ENCODE measurements at places on chromosomes 6 and 20. TPM values are rescaled to one million over a fixed set of nuclear protein-coding genes. Genes with fewer than 3 reads are reported as not detected.

DNA sequence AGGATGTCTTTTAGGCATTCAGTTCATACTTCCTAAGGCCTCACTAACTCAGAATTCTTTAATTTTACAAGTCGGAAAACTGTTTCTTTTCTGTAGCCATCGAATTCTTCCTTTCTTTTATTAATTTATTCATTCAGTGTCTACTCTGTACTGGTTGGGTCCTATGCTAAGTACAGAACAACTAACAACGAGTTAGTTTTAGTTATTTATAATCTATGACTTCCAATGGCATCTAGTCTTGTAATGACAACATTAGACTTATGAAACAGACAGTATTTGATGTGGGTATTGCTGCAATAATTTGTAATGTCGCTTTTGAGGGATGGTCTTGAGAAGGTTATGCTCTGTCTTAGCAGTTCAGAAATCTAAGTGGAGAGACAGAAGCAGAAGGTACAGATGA is 55.3 kb upstream of the TINAG start:
- DNase-seq: no peak

Gene TBX18
- total RNA-seq: 26.8 TPM

DNA sequence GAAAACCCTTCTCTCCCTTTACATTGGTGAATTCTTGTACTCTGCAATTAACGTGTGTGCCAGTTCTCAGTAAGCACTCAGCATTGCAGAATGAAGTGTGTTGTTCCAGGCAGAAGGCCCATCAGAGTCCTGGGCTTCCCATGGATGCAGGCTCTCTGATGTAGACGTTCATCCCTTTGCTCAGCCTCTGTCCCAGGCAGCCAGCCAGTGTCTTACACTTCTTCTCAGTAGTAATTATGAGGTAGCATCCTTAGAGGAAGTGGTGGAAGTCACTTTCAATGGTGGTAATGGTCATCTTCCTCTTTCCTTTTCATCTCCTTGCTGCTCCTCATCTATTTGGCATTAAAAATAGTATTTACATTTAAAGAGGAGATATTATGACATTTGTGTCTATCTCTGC is 66.7 kb upstream of the FYN start:
- DNase-seq: no peak

- no peak for DNase-seq
These were observed 77.2 kb downstream of the LY86 start for GRCh38 chr6:6665555-6666243.

Measured in SJCRH30 (cell line).